Sciatic nerve (tissue), 2 donors: ENCODE measurements at places on chromosomes 5 and 9.

- DNase-seq = no peak
Observed at GRCh38 chr9:121336665-121337064, 33.4 kb downstream of the STOM start.

DNA sequence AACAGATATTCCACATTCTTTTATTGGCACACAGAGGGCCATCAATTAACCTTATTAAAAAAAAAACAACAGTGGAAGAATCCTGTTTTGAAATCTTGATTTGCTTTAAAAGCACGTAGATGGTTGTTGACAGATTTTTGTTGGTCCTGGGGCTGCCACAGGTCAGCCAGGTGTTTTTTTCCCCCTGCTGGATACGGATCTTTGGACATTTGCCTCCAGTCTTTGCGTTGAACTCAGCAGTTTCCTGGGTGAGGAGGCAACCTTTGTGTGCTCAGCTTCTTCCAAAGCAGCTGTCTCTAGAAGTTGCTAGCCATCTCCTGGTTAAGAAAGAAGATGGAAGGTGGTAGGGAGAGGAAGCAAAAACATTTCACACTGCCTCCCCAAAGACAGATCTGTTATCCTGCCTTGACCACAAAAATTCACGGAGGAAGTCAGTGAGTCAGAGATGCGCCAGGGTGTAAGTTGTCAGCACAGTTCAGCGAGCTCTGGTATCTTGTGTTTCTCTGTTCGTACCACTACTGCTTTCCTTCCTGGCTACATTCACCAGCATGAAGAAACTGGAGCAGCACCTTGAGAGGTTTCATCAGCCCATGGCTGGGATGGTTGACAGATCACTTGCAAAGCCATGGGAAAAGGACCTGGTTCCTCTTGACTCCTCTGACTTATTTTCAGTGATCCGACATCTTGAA lies 207.3 kb downstream of the ARHGAP26 start:
- no peak for DNase-seq

GRCh38 chr5:134450374-134450773 lies 38.7 kb upstream of the CDKN2AIPNL start:
- no peak for DNase-seq

GRCh38 chr5:146068206-146068605 lies 37.2 kb downstream of the PLAC8L1 start:
- DNase-seq = no peak
